H9 (cell line): ENCODE measurements at places on chromosomes 5 and 9.

DNA sequence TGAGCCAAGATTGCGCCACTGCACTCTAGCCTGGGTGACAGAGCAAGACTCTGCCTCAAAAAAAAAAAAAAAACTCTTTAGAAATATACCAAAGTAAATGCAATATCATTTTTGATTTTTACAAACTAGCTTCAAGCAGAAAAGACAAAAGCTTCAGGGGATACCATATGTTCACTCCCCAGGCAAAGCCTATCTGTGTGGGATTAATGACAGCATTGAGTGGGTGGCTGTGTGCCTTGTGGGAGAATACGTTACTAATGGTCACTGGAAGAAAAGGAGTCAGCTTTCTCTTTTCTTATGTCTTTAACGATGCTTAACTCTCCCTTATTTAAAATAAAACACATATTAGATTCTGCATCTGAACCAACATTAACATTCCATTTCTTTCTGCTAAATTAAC lies 1.9 kb downstream of the PCA3 start:
- no peak for DNase-seq

GRCh38 chr5:178427576-178428197 lies 162.5 kb downstream of the COL23A1 start:
- DNase-seq, result no peak

- no peak for DNase-seq
Measured at GRCh38 chr9:109953300-109953699, 173.3 kb downstream of the PALM2AKAP2 start.

DNA sequence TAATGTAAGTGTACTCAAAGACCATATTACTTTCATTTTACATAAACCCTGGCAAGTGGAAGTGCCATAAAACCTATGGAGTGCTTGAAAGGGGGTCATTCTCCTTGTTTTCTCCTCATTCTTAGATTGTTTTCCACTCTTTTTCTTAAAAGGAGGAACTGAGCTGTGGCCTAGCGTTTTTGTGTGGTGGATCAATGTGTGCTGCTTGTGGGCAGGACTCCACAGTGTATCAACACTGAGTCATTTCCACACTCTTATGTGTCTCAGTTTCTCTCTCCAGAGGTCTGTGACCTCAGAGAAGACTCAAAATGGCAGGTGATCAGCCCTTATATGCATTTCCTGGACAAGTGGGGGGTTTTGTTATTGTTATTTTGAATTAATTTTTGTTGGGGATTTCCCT lies 516.1 kb upstream of the CDH10 start:
- no peak for DNase-seq

- DNase-seq, result no peak
Measured at GRCh38 chr9:6068983-6069382, 53.6 kb upstream of the RANBP6 start.

- DNase-seq, result no peak
Measured at GRCh38 chr5:95840956-95841705, 18.6 kb upstream of the GLRX start.

GRCh38 chr9:121598965-121599871 lies 52.2 kb upstream of the DAB2IP start:
- peak; percentile 94 for DNase-seq

GRCh38 chr5:169531631-169532030 lies 51.9 kb upstream of the SPDL1 start:
- no peak for DNase-seq

GRCh38 chr5:14753292-14753691 lies 88.8 kb downstream of the OTULIN start:
- DNase-seq, result no peak

DNA sequence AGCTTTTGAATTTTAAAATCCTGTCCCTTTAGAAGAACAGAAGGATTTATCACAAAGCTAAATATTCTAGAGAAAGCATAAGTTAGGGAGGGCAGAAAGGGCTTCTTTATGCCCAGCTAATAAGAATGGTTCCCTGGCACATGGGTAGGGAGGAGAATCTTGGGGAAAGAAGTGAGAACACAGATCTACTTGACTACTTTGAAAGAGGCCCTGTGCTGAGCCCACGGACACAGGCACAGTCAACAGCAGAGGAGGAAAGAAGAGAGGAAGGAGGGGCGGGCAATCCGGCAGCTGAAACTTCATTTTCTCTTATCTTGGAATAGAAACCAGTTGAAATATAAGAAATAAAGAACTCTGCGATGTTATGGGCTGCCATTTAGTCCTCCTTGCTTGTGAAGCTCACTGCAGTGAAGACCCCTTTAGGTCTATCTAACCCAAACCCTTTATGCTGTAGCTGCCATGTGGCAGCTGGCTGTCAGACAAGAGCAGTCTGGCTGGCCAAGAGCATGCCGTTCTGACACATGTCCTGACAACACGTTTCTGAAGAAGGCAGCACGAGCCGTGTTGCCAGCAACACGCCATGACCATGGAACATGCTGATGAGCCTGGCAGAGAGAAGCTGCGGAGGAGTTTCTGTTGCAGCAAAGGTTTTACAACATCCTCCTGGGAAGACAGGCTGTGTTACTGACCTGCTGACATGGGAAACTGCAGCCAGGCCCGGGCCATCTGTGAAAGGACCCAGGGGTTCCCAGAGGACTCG lies 34.2 kb downstream of the ABLIM3 start:
- DNase-seq, result no peak

- DNase-seq, result no peak
Measured at GRCh38 chr9:87239312-87239711, 258.4 kb upstream of the DAPK1 start.

DNA sequence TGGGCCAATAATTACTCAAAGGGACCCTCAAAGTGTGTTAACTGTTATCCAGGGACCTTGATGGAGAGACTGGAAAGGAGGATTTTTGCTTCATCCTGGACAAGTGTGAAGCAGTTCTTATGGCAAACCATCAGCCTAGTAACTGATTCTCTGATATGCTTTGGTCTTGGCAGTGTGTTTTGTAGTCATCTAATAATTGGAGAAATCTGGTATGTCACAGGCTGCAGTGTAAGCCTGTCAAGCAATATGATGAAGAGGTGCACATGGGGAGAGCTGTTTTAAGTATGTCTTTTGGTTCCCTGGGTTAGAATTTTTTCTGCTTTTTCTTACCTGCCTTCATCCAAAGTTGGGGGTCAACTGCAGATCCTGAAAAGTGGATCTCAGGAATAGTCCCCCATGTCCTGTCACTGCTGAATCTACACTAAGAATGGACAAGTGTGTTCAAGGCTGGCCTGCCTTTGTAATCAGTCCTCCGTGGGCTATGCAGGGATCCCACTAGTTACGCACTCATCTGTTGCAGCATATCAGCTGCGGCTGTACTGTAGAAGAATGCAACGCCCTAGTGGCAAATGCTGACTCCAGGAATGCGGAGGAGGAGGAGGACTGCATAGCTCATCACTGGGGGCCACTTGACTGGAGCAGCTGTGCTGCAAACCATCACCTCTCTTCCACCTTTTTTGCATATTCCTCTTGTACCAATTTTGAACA lies 1.9 kb downstream of the SPTAN1 start:
- DNase-seq, result peak; percentile 69

DNA sequence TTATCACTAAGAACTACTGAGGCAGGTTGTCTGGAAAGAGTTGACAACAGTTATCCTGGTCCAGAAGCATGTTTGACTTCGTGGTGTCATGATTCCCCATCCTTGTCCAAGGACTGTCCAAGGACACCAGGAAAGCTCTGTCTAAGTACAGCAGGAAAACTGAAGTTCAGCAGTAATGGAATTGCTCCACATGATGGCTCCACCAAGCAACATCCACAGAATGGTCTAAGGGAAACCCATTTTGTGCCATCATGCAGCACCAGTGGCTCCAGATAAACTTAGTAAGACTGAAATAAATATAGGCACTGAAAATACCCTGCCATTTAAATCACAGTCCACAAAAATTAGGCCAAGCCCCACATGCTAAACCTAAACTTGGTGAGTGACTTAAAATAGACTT lies 192.8 kb downstream of the CDH18 start:
- no peak for DNase-seq

- DNase-seq, result peak; percentile 84
Measured at GRCh38 chr9:69066955-69067354, 31.4 kb downstream of the FXN start.

- peak; percentile 76 for DNase-seq
Measured at GRCh38 chr5:135534609-135535419, 950 bp downstream of the NEUROG1 start.

- DNase-seq, result no peak
Measured at GRCh38 chr9:134959971-134960310, 42.2 kb upstream of the FCN1 start.

GRCh38 chr5:66769839-66770617 lies 173.8 kb downstream of the MAST4 start:
- peak; percentile 80 for DNase-seq

GRCh38 chr5:178419651-178420050 lies 170.5 kb downstream of the COL23A1 start:
- DNase-seq, result no peak

- DNase-seq, result no peak
Measured at GRCh38 chr9:116605904-116606341, 81.2 kb upstream of the TRIM32 start.

GRCh38 chr9:38047301-38048251 lies 21.5 kb downstream of the SHB start:
- DNase-seq, result peak; percentile 90

- DNase-seq, result no peak
Measured at GRCh38 chr5:64690104-64690416, 243 bp upstream of the SHISAL2B start.

DNA sequence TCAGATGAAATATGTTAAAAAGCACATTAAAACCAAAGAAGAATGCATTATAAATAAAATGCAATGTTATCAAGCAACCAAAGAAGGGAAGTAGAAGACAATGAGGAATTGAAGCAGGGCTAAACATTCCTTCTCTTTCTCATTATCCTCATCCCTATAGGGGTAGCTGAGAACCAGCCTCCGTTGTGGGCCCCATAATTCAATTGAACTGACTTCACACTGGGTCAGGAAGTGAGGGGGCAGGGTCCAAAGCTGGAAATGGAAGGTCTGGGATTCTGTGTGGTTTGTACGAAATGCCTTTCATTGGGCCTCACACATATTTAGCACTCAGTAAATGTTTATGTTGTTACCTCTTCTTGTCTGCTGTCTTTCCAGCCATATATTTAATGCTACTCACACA lies 220.4 kb upstream of the CD180 start:
- DNase-seq, result no peak

- no peak for DNase-seq
Measured at GRCh38 chr9:131589124-131589711, 43.9 kb downstream of the PRRT1B start.

- no peak for DNase-seq
Measured at GRCh38 chr5:110255194-110255593, 471.3 kb downstream of the TMEM232 start.

GRCh38 chr5:132808866-132809265 lies 4.2 kb upstream of the SOWAHA start:
- no peak for DNase-seq

DNA sequence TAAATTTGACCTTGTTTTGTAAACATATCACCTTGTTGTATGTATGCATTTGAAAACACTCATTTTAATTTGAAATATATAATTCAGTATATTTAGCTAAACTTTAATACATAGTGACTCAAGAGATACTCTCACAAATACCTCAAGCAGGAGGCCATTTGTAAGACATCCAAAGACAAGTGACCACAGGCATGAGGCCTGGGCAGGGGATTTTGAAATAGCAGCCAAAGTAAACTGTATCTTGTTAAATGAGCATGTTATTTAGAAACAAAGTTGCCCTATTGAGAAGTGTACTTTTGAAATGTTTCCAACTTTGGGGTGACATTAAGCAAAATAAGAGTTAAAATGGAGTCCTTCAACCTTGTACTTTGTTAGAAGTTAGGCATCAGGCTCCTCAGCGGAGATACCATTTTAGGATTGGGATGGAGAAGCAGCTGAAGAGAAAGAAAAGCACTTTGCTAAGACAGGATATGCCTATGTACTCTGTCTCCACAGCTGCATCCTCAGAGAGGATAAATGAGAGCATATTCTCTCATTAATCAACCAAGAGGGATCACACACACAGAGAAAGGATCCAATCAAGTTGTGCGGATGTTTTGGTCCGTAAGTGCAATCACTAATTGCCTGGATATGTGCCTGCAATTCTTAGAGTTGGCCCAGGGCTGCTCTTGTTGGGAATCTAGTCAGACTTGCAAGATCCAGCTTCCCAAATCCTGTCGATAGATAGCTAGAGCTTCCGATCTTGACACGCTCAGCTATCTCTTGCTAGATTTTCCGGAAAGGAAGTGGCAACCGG lies 157.5 kb upstream of the HAPLN1 start:
- DNase-seq, result no peak

DNA sequence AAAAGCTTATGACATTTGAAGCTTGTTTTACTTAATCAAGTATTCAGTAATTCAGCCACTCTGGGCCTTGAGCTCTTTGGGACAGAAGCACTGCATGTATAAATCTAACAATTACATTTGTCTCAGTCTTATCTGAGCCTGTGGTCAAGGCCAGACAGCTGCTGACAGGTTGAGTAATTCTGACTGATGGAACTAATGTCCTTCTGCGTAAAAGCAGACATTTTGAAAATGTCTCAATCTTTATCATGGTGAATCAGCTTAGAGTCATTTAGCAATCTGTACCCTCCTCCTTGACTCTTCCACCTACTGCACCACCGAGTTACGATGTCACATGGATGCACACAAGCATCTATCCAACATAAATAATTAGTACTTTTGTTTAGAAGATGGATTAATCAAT lies 400.0 kb downstream of the ARRDC3 start:
- DNase-seq, result no peak

DNA sequence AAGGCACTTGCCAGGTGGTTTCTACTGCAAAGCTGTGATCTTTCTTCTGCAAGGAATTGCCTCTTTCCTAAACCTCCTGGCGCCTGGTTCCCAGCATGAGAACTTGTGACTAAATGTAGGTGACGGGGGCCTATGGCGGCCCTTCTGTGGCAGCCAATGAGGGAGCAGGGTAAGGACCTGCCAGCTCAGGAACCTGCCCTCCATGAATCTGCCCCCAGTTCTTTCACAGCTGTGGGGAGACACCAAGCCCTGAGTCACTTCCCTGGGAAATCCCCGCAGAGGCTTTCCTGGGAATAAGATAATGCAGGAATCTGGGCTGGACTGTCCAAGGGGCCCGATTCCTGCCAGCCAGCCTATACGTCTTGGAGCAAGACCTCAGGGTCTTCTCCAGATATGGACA lies 56.7 kb upstream of the CTNNA1 start:
- DNase-seq, result no peak

- DNase-seq, result no peak
Measured at GRCh38 chr9:36444203-36444602, 44.1 kb upstream of the RNF38 start.

- no peak for DNase-seq
Measured at GRCh38 chr5:103587185-103587748, 24.7 kb upstream of the NUDT12 start.

DNA sequence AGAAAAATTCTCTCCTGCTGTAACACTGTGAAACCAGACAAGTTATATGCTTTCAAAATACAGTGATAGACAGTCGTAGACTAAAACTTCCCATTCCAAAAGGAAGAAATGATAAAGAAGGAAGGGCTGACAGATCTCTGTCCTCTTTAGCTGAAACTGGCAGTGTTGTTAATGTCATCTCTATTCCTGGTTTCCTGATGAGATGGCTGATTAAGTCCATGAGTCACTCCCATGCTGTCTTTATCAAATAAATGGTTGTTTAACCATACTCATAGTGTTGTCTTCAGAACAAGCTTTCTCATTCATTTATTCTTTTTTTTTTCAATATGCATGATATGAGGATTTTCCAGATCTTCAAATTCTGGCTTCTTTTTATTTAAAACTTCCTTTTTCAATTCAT lies 952.2 kb upstream of the WWC1 start:
- DNase-seq, result no peak

GRCh38 chr5:59161221-59162105 lies 578.6 kb downstream of the RAB3C start:
- no peak for DNase-seq
